NCI-H187 (cell line): ENCODE measurements at places on chromosomes 6 and 20.

DNA sequence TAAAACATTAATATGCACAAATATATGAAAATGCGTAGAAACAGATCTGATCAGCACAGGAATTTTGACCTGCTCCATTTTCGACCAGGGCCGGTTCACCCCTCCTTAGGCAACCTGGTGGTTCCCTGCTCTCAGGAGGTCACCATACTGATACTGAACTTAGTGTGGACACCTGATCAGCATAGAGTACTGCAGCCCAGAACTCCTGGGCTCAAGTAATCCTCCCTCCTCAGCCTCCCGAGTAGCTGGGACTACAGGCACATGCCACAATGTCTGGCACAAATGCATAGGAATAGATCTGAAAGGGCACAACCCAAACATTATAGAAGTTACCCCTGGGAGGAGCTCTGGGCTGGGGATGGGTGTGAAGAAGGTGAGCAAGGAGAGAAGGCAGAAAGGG lies 24.7 kb upstream of the DDO start:
- no peak for DNase-seq

GRCh38 chr20:23200914-23201313 lies 114.8 kb upstream of the CD93 start:
- no peak for DNase-seq

GRCh38 chr20:44187054-44187771 lies at the start of gene JPH2:
Gene JPH2, minus strand, starts transcription at chr20:44187188. Its CDS starts 483 bp downstream, at chr20:44186705.
- DNase-seq: no peak

- DNase-seq: no peak
These were observed 36.6 kb downstream of the ABHD12 start for GRCh38 chr20:25353747-25354705.

GRCh38 chr20:45433316-45433715 lies 17.4 kb downstream of the PIGT start:
- DNase-seq: no peak

DNA sequence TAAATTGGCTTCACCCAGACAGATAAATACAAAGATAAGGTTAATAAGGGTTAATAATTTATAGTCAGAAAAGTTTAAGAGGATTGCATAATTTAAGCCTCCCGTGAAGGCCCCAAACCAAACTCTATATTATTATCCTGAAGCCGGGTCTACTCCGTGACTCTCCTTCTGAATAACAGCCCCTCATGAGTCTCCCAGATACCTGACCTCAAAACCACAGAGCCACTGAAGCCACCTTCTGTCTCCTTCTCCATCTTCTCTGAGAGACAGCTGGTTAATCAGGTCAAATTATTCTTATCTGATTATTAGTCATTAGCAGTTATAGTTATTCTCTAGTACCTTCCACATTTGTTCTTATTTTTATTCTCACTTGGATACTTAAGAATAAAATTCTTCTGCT lies 569.2 kb upstream of the AGPAT4 start:
- no peak for DNase-seq

DNA sequence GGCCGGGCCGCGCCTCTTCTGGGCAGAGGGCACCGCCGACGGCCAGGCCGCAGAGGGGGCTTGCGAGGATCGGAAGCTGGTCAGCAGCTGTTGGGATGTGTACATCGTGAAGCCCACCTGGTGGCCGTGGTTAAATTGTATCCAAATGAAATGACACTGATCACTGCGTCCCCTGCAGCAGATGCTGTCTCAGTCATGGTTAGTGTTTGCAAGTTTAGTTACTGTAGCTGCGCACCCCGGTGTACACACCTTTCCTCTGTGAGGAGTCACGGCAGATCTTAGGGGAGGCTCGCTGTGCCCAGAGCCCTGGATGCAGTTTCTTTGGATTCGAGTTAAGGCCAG lies 653 bp downstream of the NAA20 start:
- DNase-seq: no peak

GRCh38 chr6:26156850-26157250 lies 69.6 kb downstream of the HFE start:
- DNase-seq: no peak

DNA sequence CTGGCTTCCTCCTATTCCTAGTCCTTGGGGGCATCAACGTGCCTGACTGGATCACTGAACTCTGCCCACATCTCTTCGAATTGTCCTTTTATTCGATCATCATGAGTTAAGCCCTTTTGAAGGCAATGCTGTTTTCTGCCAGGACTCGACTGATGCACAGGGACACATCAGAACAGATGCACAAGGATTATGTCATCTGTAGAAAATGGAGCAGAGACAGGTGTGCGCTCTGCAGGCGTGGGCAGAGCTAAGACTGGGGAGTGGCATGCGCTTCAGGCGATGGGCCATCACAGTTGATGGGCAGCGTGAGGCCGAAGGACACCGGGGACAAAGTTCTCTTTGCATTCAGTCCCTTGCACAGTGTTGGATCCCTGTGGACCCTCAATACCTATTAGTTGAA lies 13.1 kb downstream of the GABRR1 start:
- no peak for DNase-seq

- peak; percentile 54 for DNase-seq
These were observed 170.2 kb downstream of the NFATC2 start for GRCh38 chr20:51372176-51372803.

DNA sequence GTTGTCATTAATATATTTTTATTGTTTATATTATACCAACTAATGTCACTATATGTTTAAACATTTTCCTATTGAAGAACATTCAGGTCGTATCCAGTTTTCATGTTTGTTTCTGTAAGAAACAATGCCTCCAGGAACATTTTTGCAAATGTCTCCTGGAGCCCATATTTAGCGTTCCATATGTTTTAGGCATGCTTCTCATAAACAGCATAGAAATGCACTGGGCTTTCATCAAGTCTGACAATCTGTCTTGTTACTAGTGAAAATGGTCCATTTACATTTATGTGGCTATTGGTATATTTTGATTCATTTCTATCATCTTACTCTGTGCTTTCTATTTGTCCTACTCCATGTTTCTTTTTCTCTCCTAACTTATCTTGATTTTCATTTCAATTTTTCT lies 431.7 kb downstream of the TFAP2A start:
- DNase-seq: no peak

GRCh38 chr6:38588631-38589366 lies 50.9 kb downstream of the BTBD9 start:
- no peak for DNase-seq

- no peak for DNase-seq
These were observed 153.5 kb upstream of the OGFRL1 start for GRCh38 chr6:71134929-71135642.
